NCI-H510A (cell line): ENCODE measurements at places on chromosomes 12 and 14.

DNA sequence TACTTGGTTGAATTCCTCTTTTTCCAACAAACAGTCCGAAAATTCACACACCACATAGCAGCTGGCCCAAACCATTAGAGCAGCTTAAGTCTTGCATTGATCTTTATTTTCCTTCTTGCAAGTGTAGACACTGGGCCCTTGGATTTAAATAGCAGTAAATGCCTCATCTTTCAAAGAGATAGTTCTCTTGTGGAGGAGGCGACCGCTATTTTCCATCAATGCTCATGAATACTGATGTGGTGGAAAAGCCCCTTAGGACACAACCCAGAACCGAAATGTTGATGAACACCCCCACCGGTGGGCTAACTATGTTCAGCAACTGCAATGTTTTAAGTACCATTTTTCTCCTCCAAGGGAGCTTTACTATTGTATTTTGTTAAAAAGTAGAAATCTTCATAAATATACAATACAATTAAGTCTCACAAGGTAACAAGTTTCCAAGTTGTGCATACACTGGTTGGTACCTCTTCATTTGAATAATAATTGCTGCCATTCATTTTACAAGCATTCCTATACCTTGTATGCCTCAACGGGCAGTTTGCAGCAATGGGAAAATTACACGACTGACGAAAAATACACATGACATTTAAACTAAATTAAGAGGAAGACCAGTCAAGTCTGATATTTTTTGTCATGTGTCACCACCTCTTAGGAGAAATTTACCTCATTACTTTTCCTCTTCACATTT is 18.0 kb downstream of the NIN start:
- DNase-seq, result no peak

- DNase-seq, result no peak
Measured at GRCh38 chr12:57138526-57139272, 8.7 kb downstream of the LRP1-AS start.

GRCh38 chr12:85468356-85469157 is 188.5 kb downstream of the ALX1 start:
- no peak for DNase-seq

- DNase-seq, result no peak
Measured at GRCh38 chr12:28884904-28885679, 264.0 kb upstream of the FAR2 start.

DNA sequence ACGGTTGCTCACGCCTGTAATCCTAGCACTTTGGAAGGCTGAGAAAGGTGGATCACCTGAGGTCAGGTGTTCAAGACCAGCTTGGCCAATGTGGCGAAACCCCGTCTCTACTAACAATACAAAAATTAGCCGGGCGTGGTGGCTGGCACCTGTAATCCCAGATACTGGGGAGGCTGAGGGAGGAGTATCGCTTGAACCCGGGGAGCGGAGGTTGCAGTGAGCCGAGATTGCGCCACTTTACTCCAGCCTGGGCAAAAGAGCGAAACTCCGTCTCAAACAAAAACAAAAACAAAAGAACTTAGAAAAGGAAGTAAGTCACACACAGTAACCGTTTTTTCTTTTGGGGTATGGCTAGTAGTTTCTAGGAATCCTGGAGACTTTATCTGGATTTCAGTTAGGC is 1.7 kb upstream of the PALS1 start:
- DNase-seq, result no peak
